Activated T-helper 1 cell treated with anti-CD3 and anti-CD28 coated beads, Interleukin-2, amount 50 U/mL, for 16 hours (primary cell): ENCODE measurements at places on chromosomes 4 and X.

- DNase-seq: no peak
Measured at GRCh38 chr4:105127170-105127445, 19.6 kb upstream of the TET2 start.

- DNase-seq: no peak
Measured at GRCh38 chrX:87702795-87703194, 185.2 kb downstream of the KLHL4 start.

- DNase-seq: no peak
Measured at GRCh38 chr4:169250796-169251195, 20.0 kb downstream of the SH3RF1 start.

GRCh38 chrX:150577174-150577573 lies 8.8 kb downstream of the MTM1 start:
- no peak for DNase-seq

GRCh38 chrX:132862562-132862961 lies 95.9 kb downstream of the HS6ST2 start:
- DNase-seq: no peak

- no peak for DNase-seq
Measured at GRCh38 chr4:173288698-173289352, 45.3 kb downstream of the HMGB2 start.

DNA sequence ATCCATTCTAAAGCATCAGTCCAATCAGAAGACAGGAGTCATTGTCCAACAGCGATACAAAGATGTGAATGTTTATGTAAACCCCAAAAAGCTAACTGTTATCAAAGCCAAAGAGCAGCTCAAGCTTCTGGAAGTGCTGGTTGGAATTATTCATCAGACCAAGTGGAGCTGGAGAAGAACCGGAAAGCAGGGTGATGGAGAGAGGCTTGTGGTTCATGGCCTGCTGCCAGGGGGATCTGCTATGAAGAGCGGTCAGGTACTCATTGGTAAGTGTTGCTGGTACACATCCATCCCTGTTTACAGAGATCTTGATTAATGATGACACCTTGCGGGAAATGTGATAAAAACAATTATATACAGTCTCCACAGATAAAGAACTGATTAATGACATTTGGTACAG lies 11.0 kb downstream of the INTU start:
- DNase-seq: no peak

- no peak for DNase-seq
Measured at GRCh38 chr4:39054497-39054896, 7.5 kb upstream of the KLHL5 start.

DNA sequence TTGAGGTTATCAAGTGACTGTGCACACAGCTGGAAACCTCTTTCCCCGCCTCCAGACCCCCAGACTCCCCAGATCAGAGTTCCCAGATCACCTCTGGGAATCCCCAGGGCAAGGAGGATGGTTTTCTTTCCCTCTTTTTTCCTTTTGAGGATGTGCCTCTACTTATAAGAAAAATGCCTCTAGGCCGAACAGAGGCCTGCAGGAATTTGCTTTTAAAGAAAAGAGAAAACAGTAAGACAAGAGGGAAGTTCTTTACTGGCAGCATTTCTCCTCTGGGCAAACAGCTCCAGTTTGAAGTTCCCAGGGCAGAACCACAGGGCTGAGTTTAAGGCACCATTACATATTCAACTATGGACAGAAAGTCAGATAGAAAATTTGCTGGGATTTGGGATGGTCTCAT lies 837.9 kb upstream of the LCORL start:
- DNase-seq: no peak

DNA sequence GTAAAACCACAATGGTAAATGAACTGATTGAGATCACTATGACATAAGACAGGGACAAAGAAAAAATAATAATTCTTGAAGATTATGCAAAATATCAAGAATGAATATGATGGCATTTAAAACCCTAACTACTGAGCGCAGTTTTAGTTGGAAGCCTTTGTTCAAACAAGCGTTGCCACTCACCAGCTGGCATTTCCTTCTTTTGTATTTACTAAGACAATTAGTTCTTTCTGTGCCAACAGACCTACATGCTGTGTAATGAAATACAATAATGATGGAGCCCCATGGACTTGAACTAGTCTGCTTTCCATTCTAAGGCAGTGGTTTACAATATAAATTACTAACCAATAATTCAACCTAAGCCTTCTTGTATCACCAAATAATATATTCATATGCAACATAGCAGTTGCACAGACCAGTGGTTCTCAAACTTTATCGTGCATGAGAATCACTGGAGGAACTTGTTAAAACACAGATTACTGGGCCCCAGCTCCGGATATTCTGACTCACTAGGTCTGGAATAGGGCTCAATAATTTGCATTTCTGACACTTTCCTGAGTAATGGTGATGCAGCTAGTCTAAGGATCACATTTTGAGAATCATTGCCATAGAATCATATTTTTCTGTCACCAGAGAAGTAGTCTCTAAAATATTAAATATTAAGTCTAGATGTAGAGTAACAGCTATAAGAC lies 196.4 kb upstream of the MAGEB18 start:
- no peak for DNase-seq
